Activated T-cell treated with anti-CD3 and anti-CD28 coated beads, Interleukin-2, amount 50 U/mL, for 72 hours (primary cell): ENCODE measurements at places on chromosomes 4 and X. TPM values are rescaled to one million over a fixed set of nuclear protein-coding genes. Genes with fewer than 3 reads are reported as not detected.

DNA sequence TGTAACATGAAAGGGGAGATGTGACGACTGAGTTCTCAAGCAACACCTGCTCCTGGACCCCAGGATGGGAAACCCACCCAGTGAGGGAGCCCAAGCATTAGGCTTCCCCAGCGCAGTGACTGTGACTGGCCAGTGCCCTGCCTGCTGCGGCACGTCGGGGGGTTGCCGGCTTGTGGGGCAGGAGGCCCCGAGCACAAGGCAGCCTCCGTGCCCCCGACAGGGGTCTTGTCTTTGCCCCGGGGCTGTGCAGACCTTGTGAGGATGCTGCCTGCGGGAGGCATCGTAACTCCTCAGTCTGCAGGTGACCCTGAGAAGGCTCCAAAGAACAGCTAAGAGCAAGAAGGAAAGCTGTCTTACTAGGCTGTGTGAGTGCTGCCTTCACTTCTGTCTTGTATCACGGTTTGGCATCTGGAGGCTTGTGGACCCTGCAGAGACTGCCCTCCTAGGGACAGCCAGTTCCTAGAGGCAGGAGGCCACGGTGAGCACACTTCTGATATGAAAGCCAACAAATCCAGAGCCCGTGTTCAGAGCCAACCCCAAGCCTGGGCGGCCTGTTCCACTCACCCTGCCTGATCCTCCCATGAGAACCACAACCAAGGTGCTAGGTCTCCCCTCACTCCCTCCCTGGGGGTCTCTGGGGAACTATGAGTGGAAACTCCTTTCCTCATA, 47.7 kb downstream of the FGFRL1 start:
- no peak overlapping the region for H3K4me3 ChIP-seq
- H3K4me1 ChIP-seq: peaks cover 20% of the 10 kb centered on the region
- DNase-seq: no peak
- no peak overlapping the region for H3K27ac ChIP-seq

- DNase-seq: no peak
- peaks cover 7% of the 10 kb centered on the region for H3K4me1 ChIP-seq
- no peak overlapping the region for H3K4me3 ChIP-seq
- peaks cover 89% of the 10 kb centered on the region for H3K27me3 ChIP-seq
Observed at GRCh38 chr4:110637408-110638088, 14.7 kb upstream of the PITX2 start.

DNA sequence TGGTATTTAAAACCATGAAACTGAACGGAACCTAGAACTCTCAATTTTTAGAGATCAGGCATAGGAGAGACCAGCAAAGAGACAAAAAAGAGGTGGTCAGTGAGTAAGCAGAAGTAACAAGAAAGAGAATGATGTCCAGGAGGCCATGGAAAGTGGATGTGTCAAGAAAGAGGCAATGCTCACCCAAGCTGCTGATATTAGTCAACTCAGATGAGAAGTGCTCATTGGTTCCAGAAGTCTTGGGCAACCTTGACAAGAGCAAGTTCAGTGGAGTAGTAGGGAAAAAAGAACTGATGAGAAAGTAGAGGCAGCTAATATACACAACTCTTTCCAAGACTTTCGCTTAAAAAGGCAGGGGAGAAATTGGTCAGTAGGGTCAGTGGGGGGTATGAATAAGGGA, 23.0 kb upstream of the CCDC149 start:
- peaks cover 2% of the 10 kb centered on the region for H3K36me3 ChIP-seq
- H3K27me3 ChIP-seq: peaks cover 10% of the 10 kb centered on the region
- DNase-seq: no peak
- no peak overlapping the region for H3K27ac ChIP-seq

Gene LRIT3
- 0.46 TPM for total RNA-seq

GRCh38 chr4:185734214-185734613, 77.8 kb downstream of the SORBS2 start:
- H3K4me3 ChIP-seq: no peak overlapping the region
- H3K27me3 ChIP-seq: peaks cover 20% of the 10 kb centered on the region
- no peaks in the 10 kb centered on the region for H3K4me1 ChIP-seq
- no peak overlapping the region for H3K27ac ChIP-seq
- DNase-seq: no peak

DNA sequence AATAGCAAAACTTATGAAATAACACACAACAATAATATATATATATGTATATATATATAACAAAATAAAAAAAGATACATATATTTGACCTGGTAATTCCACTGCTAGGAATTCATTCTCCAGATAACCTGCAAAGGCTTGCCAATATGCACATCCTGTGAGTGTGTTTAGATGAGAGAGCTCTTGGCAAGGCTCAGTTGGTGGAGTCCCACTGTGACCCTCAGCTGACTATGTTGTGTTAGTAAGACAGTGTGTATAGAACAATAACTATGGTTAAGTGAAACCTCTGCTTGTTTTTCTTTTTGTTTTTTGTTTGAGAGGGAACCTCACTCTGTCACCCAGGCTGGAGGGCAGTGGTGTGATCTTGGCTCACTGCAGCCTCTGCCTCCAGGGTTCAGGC, 39.5 kb upstream of the RBMX start:
- H3K27ac ChIP-seq: no peak overlapping the region
- no peaks in the 10 kb centered on the region for H3K4me1 ChIP-seq
- no peak for DNase-seq
- no peaks in the 10 kb centered on the region for H3K36me3 ChIP-seq
- no peak overlapping the region for H3K4me3 ChIP-seq

DNA sequence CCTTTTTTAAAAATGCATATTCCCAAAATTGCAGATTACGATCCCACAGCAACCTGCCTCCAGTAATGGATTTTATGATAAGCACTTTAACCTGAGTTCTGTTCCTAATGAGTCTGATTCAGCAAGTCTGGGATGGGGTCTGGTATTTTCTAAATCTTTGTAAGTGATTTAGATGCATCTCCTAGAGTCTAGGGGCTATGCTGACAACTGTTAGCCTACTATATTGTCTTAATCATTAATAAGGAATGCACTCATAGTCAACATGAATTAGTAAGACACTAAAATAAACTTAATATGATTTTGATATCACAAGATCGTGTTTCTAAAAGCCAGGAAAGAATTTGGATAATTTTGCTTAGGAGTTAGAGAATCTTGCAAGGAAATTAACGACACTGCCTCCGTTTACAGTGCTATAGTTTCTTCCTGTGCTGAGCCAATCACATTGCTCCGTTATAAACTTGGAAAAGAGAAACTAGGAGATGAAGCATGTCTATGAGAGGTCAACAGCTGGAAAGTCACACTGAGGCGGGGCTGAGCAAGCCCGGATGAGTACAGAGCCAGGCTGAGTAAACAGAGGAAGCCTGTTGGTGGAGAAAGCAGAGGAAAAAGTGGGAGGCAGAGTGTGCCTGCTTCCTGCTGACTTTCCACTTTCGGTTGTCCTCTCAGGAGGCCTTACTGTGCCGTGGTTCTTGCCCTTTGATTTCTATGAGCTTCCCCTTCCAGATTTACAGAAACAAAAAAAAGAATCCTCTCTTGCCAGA, 5.4 kb downstream of the SCARB2 start:
- H3K27ac ChIP-seq: peak overlapping the region; percentile 44
- H3K36me3 ChIP-seq: no peaks in the 10 kb centered on the region
- H3K4me1 ChIP-seq: peaks cover 20% of the 10 kb centered on the region
- H3K4me3 ChIP-seq: no peak overlapping the region
- no peak for DNase-seq

Gene ODAPH
- not detected for total RNA-seq

DNA sequence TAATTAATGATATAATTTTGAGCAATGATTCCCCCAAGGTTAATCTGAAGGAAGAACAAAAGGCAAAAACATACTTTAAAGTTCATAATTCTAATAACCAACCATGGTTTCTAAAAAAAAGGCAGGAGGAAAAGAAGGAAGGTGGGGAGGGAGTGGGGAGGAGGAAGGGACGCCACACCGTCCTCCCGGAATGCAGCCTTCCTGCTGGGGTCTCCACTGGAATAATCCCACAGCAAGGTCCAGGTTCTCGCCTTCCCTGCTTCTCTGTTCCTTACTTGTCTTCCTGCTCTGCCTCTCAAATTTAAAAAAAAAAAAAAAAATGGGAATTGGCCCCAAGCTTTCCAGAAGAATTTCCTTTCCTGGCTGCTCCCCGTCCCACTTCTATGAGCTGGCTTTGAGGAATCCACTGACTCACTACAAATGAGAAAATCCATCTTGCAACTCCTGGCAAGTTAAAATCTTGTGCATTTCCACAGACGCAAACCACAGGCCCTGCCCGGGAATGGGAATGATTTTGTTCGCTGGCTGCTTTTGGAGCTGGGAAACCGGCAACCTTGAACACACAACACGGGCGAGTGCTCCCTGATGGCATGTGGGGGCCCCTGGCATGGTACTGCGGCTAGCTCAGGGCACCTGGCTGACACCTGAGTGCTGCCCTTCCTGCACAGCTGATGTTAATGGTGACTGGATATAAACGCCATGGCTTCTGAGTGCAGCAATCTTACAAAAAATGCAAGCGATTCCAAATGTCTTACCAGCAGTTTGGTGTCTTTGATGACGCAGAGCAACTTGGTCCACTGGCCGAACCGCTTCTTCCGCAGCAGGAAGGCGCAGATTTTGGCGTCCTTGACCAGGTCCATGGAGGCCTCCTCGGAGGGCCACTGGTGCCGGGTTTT, 97.0 kb downstream of the AFAP1 start:
- H3K36me3 ChIP-seq: peaks cover 4% of the 10 kb centered on the region
- no peaks in the 10 kb centered on the region for H3K27me3 ChIP-seq
- no peak for DNase-seq
- H3K4me1 ChIP-seq: peaks cover 13% of the 10 kb centered on the region
